Stimulated activated CD4-positive, alpha-beta T cell treated with anti-CD3 and anti-CD28 coated beads, Interleukin-1b, Interleukin-23, amount 100 ng/mL, for 1 hour (primary cell): ENCODE measurements at places on chromosomes 3 and 15.

GRCh38 chr3:172153335-172153861, 114.0 kb downstream of the FNDC3B start:
- DNase-seq, result no peak

- DNase-seq, result no peak
Observed at GRCh38 chr3:112304611-112305010, 10.6 kb upstream of the SLC9C1 start.

DNA sequence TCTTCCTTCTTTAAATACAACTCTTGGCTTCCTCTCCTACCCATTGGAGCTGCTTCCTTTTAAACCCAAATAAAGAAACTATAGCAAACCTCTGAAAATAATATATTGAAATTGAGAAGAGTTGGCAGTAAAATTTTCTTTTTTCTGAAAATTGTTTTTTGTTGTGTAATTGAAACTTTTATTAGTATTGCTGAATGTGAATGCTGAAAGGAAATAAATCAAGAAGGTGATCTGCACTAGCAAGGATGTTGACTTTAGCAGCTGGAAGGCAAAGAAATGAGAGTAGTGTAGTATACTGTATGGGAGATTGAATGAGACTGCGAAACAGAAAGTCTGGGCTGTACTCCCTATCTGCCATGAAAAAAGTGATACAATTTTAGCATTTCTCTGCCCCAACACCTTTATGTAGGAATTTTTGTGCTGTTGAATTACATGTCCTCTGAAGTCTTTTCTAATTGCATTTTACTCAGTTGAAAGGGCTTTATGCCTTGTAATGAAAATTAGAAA, 166.3 kb downstream of the DOCK3 start:
- DNase-seq, result no peak

GRCh38 chr15:48285329-48286214, 45.7 kb upstream of the DUT start:
- DNase-seq, result no peak

GRCh38 chr15:41659190-41659589, 1.0 kb upstream of the MGA start:
- no peak for DNase-seq

DNA sequence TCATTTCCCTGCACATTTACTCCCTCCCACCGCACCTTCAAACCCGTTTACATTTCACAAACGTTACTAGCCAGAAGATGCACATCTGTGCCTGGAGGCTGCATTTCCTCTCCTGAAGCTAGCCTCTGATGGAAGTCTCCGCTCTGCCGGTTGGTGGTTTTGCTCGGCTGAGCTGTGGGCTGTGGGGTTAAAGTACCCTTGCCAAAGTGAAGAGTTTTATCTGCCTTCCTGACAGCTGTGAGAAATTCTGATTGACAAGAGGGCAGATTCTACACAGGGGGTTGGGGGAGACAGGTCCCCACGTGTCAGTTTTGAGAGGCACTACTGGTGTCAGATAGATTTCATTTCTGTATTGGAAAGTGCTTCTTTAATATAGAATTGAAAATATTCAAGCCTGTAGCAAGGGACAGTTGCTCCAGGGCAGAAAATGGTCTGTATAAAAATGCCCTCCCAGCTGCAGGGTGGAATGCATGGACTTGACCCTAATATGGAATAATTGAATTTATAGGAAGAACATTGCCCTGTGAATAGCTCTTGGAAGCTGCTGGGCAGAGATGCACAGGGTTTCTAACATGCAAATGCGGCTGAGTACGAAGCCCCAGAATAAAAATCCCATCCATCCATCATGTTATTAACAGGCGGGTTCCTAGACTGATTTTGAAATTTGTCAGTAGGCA, 201.1 kb upstream of the RGMA start:
- no peak for DNase-seq

DNA sequence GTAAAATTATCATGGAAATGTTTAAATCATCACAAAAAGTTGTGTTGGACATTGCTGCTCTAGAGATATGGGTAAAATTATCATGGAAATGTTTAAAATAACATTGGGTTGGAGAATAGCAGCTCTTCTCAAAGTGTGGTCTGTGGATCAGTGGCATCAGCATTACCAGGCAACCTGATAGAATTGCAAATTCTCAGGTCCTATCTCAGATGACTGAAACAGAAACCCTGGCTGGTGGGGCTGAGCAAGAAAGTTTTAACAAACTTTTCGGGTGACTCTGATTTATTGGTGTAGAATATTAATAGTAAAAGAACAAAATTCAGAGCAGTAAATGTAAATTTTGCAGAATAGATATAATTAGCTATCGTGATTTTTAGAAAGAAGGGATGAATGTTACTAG, 28.9 kb downstream of the NXPE3 start:
- no peak for DNase-seq

DNA sequence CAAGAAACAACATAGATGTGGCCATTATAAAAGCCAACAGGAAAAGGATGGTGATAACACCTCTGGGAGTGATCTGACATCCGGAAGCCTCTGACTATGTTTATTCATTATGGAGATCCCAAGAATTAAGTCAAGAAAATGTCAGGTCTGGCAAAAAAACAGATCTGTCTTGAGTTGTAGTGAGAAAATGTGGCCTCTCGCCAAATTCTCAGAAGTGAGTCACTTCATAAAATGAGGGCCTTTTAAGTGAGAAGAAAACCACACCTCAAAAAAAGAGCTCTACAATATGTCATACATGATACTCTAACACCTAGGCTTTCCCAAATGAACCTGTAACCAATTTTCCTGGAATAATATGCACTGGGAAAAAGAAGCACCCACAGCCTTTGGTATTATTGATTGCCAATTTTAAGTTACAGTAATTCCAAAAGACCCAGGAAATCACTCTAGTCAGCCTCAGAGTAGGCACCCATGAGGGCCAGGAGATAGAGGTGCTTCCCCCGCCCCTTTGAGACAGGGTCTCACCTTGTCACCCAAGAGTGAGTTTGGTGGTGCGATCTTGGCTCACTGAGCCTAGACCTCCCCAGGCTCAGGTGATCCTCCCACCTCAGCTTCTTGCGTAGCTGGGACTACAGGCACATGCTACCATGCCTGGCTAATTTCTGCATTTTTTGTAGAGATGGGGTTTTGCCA, 38.0 kb downstream of the CCR3 start:
- no peak for DNase-seq

DNA sequence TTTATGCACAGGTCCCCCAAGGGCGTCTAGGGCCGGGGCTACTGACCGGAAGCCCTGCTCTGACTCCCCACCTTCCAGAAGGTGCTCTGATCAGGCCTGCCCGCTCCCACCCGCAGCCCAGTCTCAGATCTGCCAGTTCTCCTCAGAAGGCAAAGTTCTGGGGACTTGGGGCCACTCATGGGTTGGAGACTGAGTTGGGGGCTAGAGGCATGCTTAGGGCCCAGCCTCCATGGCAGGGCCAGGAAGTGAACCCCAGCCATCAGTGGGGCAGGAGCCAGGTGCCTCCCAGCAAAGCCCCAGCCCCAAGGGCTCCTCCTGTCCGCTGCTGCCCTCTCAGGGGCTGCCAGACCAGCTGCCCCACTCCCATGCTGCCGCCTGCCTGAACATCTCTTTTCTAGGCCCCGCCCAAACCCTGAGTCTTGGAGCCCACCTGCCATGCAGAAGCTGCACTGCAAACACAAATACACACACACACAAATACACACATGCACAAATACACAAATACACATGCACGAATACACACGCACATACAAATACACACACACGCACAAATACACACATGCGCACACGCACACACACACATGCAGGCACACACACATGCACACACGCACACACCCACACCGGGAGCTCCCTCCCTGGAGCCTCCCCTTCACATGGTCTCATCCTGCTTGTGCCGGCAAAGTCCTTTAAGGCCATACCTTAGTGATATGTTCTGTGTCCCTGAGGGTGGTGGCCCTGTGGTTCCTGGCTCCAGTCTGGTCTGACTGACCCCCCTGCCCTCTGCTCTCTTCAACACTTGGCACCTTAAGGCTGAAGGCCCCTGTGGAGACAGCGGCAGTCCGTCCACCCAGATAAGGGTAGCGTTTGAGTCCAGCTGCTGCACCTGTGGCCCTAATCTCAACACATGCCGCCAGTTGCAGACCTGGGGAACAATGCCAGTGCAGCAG, 59.2 kb upstream of the KLF13 start:
- no peak for DNase-seq

DNA sequence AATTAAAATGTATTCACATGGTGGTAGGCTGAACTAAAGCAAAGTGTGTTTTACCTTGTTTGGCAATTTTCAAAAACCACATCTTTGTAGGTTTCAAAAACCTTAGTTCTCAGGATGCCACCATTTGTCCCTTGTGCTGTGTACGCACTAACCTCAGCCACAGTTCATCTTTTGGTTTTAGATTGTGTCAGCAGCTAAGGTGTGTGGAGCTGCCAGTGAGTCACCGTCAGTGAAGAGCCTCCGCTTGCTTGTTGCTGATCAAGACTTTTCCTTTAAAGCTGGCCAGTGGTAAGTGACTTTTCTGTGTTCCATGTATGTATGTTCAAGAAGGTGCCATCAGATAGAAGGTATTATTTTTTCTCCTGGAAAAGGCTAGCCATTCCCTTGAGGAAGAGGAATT, 21.1 kb downstream of the OXNAD1 start:
- DNase-seq, result no peak

GRCh38 chr15:31080591-31081014, 20.9 kb downstream of the TRPM1 start:
- DNase-seq, result no peak

DNA sequence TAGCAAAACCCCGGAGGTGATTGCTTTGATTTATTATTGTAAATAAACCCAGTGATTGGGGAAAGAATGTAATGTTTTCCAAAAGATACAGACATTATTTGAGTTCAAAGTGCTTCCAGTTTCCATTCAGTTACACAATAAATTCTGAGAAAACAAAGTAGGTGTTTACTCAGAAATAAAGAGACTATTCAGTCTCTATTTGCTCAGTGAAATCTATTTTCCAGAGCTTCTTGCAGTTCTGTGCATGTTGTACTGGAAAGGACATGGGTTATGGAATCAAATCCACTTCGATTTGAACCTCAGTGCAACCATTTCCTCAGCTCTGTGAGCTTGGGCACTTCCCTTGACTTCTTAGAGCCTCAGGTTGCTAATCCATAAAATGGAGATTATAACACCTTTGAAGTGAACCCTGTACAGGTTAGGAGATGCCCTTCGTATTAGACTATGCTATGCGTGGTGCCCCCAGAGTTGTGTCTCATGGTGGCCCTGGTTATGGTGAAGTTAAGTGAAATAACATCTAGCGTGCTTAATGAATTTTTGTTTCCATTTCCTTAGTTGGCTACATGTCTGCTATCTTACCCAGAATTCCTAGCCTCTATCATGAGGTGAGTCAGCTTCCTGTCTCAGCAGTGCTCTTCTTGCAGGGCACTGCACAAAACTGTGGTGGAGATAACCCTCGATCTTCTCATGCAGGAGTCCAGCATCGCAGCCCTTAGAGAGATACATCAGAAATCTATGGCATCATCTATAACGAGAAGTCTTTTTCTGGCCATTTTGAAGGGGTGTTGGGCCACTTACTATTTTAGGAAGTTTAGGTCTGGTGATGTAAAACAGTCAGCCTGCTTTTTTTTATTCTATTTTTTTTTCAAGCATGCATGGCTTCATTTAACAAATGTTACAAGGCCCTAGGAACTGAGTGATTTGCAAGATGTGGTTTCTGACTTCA, 97.7 kb downstream of the RPL39L start:
- DNase-seq, result no peak

DNA sequence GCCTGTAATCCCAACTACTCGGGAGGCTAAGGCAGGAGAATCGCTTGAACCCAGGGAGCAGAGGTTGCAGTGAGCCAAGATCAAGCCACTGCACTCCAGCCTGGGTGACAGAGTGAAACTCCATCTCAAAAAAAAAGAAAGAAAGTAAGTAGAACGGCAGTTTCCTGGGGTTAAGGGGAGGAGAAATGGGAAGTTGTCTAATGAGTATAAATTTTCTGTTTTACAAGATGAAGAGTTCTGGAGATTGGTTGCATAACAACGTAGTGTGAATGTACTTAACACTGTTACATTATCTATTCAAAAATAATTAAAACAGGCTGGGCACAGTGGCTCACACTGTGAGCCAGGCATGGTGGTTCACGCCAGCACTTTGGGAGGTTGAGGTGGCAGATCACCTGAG, 45.4 kb downstream of the GRK7 start:
- DNase-seq, result no peak

- DNase-seq, result no peak
Observed at GRCh38 chr3:127367593-127367992, 79.7 kb upstream of the PRR20G start.

GRCh38 chr3:65314269-65314668, 626.5 kb upstream of the ADAMTS9 start:
- no peak for DNase-seq

DNA sequence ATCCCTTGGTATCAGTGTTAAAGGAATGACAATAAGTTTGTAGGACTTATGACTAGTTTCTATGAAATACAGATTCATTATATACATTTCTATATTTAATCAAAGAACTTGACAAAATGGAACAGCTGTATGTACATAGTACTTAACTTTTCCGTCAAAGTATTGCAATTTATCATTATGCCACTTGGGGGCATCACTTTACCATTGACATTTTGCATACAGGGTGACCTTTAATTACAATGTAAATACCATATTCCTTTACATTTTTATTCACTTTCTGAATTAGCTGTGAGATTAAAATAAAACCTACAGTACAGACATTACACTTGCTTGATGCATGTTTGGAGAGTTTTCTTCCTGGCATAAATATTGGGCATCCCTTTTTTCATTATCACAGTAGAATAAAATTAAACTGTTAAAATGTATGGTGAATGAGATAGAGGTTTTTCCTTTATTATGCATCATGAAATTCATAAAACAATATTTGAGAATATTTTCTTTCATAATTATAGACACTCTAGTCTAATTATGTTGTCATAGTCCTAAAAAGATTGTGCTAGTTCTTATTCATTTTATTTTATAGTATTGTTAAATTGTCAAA, 6.9 kb downstream of the NEK11 start:
- DNase-seq, result no peak

- no peak for DNase-seq
Observed at GRCh38 chr3:36214460-36214859, 165.8 kb upstream of the STAC start.

DNA sequence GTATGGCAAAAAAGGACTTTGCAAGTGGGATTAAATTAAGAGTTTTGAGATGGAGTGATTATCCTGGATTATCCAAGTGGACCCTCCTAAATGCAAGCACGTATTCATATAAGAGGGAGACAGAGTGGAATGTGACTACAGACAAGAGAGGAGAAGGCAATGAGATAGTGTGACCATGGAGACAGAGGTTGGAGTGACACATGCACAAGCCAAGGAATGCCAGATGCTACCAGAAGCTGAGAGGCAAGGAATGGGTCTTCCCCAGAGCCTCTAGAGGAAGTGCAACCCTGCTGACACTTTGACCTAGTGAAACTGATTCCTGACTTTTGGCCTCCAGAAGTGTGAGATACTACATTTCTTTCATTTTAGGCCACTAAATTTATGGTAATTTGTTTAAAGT, 117.2 kb downstream of the UACA start:
- no peak for DNase-seq
